Aorta (tissue), 5 donors: ENCODE measurements at places on chromosomes 2 and 18. TPM values are rescaled to one million over a fixed set of nuclear protein-coding genes. Genes with fewer than 3 reads are reported as not detected.

The AFF3 gene
- total RNA-seq: 15.7 TPM

The C2orf15 gene
- total RNA-seq: not detected

The DNER gene
- 0.45 TPM for total RNA-seq

The THSD7B gene
- 5.1 TPM for total RNA-seq

The FBLN7 gene
- total RNA-seq: 4.5 TPM

The NLRC4 gene
- 4.2 TPM for total RNA-seq

The TMEM200C gene
- 0.06 TPM for total RNA-seq

The CNTNAP5 gene
- not detected for total RNA-seq

The ANKRD62 gene
- not detected for total RNA-seq

- H3K36me3 ChIP-seq: no peaks in the 10 kb centered on the region
- no peak overlapping the region for H3K27ac ChIP-seq
- no peak overlapping the region for H3K4me3 ChIP-seq
- no peak for DNase-seq
- no peaks in the 10 kb centered on the region for H3K4me1 ChIP-seq
- no peaks in the 10 kb centered on the region for H3K27me3 ChIP-seq
Measured at GRCh38 chr2:154133823-154134222, 262.1 kb downstream of the GALNT13 start.

GRCh38 chr2:234680688-234681619, 184.1 kb upstream of the ARL4C start:
- no peak overlapping the region for H3K4me3 ChIP-seq
- H3K36me3 ChIP-seq: no peaks in the 10 kb centered on the region
- no peak overlapping the region for H3K27ac ChIP-seq
- peaks cover 3% of the 10 kb centered on the region for H3K4me1 ChIP-seq

GRCh38 chr2:136117391-136117841, 533 bp downstream of the CXCR4 start:
- peak; percentile 58 for DNase-seq
- peak overlapping the region; percentile 28 for H3K4me3 ChIP-seq
- no peak overlapping the region for H3K27ac ChIP-seq
- H3K36me3 ChIP-seq: no peaks in the 10 kb centered on the region
- no peaks in the 10 kb centered on the region for H3K27me3 ChIP-seq

DNA sequence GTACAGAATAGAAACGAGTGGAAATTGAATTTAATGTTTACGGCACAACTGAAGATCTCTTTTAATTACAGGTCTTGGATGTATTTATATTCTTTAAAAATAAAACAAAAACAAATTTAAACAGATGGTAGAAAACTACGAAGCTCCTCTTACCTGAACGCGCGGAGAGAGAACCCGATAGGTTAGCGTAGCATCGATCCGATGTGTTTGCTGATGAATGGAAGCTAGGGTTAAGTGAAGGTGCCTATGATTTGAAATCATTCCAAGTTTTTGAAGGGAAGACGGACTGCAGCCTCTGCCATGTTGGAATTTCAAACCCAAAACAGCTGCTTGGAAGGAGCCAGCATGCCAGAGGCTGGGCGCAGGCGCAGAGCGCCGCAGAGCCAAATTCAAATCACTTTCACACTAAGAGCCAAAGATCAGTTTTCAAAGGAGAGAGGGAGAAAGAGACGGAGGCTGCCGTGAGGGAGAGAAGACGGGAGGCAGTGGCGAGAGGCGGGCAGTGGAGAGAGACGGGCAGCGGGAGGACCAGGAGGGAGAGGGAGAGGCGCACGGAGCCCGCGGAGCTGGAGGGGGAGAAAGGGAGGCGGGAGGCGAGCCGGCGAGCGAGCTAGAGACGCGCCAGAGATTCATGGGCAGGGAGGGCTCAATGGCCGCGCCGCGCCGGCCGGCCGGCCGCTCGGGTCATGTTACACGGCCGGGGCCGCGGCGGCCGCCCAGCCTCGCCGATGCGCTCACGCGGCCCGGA, at the start of gene FIGN:
Gene FIGN, minus strand, starts transcription at position 324 of the 748 bp plus-strand sequence. CDS start 1,081 bp downstream, outside the sequence.
- peak; percentile 83 for DNase-seq
- H3K4me3 ChIP-seq: peak within 1 kb of the TSS; percentile 100
- no peaks in the 10 kb centered on the region for H3K4me1 ChIP-seq
- H3K27me3 ChIP-seq: no peaks in the 10 kb centered on the region

- H3K27ac ChIP-seq: no peak overlapping the region
- peaks cover 4% of the 10 kb centered on the region for H3K4me1 ChIP-seq
Measured at GRCh38 chr2:160918906-160919503, 241.2 kb upstream of the TANK start.

- H3K4me3 ChIP-seq: no peak overlapping the region
- no peaks in the 10 kb centered on the region for H3K4me1 ChIP-seq
- DNase-seq: no peak
- H3K36me3 ChIP-seq: no peaks in the 10 kb centered on the region
Measured at GRCh38 chr2:88859461-88859860, 168.0 kb downstream of the RPIA start.

DNA sequence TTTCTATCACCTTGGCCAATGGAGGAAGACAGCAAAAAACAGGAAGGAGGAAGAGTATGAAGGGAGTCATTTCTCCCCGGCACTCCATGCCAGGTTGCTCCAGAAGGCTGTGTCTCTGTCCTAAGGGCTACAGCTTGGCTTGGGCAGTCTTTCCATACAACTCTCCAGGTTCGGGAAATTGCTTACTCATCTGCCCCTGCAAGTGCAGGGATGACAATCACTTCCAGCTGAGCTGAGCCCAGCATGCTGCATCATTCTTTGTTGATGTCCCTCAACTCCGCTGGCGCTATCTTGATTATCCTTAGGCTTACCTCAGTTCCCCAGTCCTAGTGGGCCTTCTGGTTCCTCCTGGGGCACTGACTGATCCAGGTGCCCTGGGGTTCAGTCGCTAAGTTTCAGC, 86.9 kb upstream of the COPS8 start:
- DNase-seq: no peak
- H3K27ac ChIP-seq: no peak overlapping the region
- no peaks in the 10 kb centered on the region for H3K4me1 ChIP-seq
- H3K36me3 ChIP-seq: no peaks in the 10 kb centered on the region
- H3K27me3 ChIP-seq: no peaks in the 10 kb centered on the region

- no peak for DNase-seq
- H3K27me3 ChIP-seq: no peaks in the 10 kb centered on the region
- H3K27ac ChIP-seq: no peak overlapping the region
- no peaks in the 10 kb centered on the region for H3K36me3 ChIP-seq
- H3K4me1 ChIP-seq: peaks cover 9% of the 10 kb centered on the region
Measured at GRCh38 chr18:63187791-63188460, 131.6 kb downstream of the BCL2 start.

- no peak for DNase-seq
- peaks cover 3% of the 10 kb centered on the region for H3K36me3 ChIP-seq
- no peaks in the 10 kb centered on the region for H3K27me3 ChIP-seq
Measured at GRCh38 chr2:199956062-199956380, 639 bp downstream of the MAIP1 start.

DNA sequence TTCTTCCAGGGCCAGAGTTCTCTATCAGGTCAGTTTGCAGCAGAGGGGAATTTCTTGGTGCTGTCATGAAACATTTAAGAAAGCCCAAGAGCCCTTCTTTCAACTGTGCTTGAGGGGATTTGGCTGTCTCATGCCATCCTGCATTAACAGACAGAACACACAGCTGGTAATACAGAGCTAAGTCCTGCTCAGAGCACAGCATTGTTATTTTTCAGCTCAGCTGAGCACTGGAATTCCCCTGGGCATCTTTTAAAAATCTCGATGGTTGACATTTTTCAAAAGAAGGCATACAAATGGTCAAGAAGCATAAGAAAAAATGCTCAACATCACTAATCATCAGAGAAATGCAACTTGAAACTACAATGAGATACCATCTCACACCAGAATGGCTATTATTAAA, 14.9 kb upstream of the IL1R2 start:
- no peaks in the 10 kb centered on the region for H3K4me1 ChIP-seq
- H3K4me3 ChIP-seq: no peak overlapping the region
- H3K27me3 ChIP-seq: no peaks in the 10 kb centered on the region
- DNase-seq: no peak

DNA sequence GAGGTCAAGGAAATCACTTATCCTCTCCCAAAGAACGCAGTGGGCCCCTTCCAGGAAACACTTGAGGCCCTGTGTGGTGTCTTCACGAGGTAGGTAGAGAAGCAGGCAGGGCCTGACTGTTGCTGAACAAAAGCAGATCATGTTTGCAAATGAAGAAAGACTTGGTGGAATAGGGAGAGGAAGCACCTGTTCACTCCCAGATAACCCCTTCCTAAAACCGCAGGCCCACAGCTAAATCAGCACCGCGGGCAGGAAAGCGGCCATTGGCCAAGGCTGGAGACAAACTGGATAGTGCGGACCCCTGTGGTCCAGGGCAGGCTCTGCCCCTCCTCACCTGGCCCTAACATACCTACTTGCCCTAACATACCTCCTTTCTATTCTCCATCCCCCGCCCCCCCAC, 64.9 kb upstream of the KLHL29 start:
- no peak for DNase-seq
- no peak overlapping the region for H3K4me3 ChIP-seq
- H3K36me3 ChIP-seq: no peaks in the 10 kb centered on the region
- no peaks in the 10 kb centered on the region for H3K4me1 ChIP-seq
- H3K27me3 ChIP-seq: no peaks in the 10 kb centered on the region

DNA sequence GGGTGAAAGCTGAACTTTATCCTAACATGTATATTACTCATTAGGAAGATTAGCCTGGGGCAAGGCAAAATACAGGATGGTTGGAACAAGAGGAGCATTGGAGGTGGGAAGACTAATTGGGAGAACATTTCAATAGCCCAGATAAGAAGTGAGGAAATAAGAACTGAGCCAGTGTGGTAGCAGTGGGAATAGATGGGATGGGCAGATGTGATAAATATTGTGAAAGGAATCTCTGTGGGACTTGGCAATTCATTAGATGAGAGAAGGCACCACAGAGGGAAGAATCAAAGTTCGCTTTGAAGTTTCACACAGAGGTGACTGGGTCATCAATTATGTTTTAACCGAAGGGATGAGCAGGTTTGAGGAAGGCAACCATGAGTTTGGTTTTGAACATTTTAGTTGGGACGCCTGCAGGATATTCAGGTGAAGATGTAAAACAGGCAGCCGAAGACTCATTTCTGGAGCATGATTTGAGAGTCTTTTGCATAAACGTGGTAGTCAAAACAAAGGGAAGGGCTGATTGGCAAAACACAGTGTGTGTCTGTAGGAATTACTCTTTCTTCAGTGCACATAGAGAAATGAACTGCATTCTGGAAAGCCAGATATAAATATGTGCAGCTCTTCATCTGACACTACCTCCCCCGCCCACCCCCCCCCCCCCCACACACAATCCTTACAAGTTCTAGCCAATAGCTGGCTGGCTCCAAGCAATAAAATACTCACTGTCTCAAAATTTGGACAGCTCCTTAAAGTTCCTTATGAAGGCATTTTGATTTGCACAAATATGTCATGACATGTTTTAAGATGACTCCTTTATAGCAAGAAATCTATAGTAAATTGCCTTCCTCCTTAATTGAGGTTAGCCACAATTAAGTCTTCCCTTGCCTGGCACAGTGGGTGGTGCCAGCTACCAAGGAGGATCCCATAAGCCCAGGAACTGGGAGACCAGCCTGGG, 1.9 kb upstream of the SLC1A4 start:
- H3K4me3 ChIP-seq: peak overlapping the region; percentile 67
- peaks cover 3% of the 10 kb centered on the region for H3K4me1 ChIP-seq
- no peaks in the 10 kb centered on the region for H3K27me3 ChIP-seq
- no peaks in the 10 kb centered on the region for H3K36me3 ChIP-seq
- no peak for DNase-seq

GRCh38 chr2:147487286-147487977, 357.4 kb upstream of the ACVR2A start:
- H3K4me3 ChIP-seq: no peak overlapping the region
- no peak for DNase-seq
- no peaks in the 10 kb centered on the region for H3K4me1 ChIP-seq
- H3K36me3 ChIP-seq: no peaks in the 10 kb centered on the region
- H3K27ac ChIP-seq: no peak overlapping the region
- H3K27me3 ChIP-seq: no peaks in the 10 kb centered on the region

DNA sequence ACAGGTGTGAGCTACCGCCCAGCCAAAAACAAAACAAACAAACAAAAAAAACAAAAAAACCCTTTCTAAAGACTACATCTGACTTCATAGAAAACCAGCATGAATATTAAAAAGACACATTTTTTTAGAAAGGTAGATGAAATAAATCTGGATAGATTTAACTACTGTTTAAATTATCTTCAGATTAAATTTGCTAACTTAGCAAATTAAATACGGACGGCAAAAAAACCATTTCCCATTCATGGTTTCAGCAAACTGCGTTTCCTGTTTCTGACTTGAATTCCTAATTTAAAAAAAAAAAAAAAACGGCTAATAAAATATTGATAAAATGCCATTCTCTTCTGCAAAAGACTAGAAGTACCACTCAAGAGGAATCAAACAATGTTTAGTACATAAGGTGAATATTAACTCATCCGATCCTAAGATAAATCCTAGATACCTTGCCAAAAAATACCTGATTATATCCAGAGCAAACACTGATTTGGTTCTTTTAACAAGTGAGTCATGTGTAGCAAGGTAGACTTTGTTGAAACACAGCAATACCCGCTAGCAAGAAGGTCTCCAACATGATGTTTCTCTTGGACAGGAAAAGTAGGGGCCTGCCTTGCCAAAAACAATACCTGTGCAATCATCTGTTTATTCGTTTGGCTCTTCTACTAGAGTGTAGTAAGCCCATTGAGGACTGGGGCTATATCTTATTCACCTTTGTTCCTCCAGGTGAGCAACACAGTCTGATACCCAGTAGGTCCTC, 96.2 kb downstream of the BARD1 start:
- H3K4me1 ChIP-seq: no peaks in the 10 kb centered on the region
- H3K27me3 ChIP-seq: no peaks in the 10 kb centered on the region
- no peaks in the 10 kb centered on the region for H3K36me3 ChIP-seq
- DNase-seq: no peak
- no peak overlapping the region for H3K27ac ChIP-seq

DNA sequence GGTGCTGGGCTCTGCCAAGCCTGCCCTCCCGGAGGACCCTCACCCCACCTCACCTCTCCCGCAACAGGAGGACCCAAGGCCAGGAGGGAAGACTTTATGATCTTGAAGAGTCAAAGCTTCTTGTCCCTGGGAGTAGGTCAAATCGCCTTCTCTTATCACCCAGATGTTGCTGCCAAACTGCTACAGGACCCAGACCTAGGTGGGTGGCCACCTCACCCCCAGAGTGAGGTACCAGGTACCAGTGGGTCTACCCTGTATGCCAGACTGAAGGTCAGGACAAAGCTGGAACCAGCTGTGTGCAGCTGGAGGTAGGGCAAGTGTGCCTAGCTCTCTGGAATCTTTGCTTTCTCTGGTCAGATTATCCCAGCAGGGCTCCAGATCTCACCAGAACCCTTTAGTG, 197.2 kb downstream of the ZFP36L2 start:
- H3K27me3 ChIP-seq: no peaks in the 10 kb centered on the region
- H3K36me3 ChIP-seq: no peaks in the 10 kb centered on the region
- no peak overlapping the region for H3K27ac ChIP-seq
- DNase-seq: no peak
- no peak overlapping the region for H3K4me3 ChIP-seq

GRCh38 chr2:39491653-39492052, 54.6 kb upstream of the MAP4K3 start:
- no peaks in the 10 kb centered on the region for H3K36me3 ChIP-seq
- no peak overlapping the region for H3K27ac ChIP-seq
- H3K27me3 ChIP-seq: no peaks in the 10 kb centered on the region
- DNase-seq: no peak
- H3K4me3 ChIP-seq: no peak overlapping the region
- H3K4me1 ChIP-seq: no peaks in the 10 kb centered on the region
